ENCODE measurements at places on chromosomes 12 and 14.

DNA sequence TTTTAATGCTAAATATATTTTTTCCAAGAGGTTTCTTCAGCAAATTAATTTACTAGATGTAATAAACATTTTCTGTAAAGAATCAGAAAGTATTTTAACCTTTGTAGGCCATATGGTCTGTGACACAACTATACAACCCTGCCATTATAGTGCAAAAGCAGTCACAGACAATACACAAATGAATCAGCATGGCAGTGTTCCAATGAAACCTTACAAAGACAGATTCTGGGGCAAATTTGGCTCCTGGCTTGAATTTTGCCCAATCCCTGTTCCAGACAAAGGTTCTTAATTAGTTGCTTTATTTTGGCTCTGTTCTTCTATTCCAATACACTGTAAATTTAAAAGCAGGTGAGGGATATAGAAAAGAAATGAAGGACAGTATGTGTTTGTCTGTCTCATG is 352.5 kb downstream of the C12orf50 start:
- DNase-seq, result no peak

DNA sequence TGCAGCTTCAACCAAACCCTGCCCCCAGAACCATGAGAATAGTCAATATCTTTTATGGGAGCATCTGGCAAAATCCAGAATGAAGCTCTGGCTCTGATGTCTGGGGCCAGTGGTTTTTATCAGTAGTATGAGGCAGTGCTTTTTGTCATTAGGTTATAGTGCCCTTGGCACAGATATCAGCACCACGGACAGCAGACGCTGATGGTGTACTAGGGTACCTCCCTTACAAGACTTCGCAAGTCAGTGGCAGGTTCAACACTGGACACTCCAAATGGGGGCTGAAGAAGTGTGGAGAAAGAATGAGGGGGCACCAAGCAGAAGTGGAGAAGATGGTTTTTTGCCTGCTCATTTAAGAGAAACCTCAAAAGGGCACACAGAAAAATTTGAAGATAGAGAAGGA is 68.2 kb upstream of the E2F7 start:
- DNase-seq, result no peak

- no peak for DNase-seq
Observed at GRCh38 chr14:76126076-76126475, 25.6 kb upstream of the GPATCH2L start.

GRCh38 chr14:53528185-53528671 is 375.1 kb upstream of the DDHD1 start:
- no peak for DNase-seq

- no peak for DNase-seq
Observed at GRCh38 chr12:114769634-114770033, 85.7 kb upstream of the TBX3 start.

- DNase-seq, result no peak
Observed at GRCh38 chr14:75450381-75451276, 22.8 kb downstream of the JDP2 start.

GRCh38 chr12:5033883-5034282 is 9.8 kb upstream of the KCNA5 start:
- no peak for DNase-seq

GRCh38 chr12:50220363-50220995 is 53.3 kb upstream of the CERS5 start:
- DNase-seq, result no peak

- no peak for DNase-seq
Observed at GRCh38 chr12:113228394-113229028, 7.2 kb downstream of the TPCN1 start.

DNA sequence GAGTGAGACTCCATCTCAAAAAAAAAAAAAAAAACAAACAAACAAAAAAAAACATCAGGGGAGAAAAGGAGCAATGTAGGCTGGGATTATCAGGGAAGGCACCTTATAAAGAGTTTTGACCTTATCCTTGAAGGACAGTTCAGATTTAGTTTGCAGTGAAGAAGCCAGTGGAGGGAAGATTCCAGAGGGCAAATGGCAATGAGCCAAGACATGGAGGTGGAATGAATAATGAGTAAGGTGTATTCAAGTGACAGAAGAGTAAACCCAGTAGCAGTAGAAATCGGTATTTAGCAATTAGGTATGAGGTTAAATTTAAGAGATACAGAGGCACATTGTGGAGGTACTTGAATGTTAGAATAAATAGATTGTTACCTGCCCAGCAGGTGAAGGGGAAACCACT is 2.2 kb upstream of the DUSP16 start:
- DNase-seq, result no peak

GRCh38 chr14:36268121-36268520 is 52.3 kb downstream of the MBIP start:
- DNase-seq, result no peak

DNA sequence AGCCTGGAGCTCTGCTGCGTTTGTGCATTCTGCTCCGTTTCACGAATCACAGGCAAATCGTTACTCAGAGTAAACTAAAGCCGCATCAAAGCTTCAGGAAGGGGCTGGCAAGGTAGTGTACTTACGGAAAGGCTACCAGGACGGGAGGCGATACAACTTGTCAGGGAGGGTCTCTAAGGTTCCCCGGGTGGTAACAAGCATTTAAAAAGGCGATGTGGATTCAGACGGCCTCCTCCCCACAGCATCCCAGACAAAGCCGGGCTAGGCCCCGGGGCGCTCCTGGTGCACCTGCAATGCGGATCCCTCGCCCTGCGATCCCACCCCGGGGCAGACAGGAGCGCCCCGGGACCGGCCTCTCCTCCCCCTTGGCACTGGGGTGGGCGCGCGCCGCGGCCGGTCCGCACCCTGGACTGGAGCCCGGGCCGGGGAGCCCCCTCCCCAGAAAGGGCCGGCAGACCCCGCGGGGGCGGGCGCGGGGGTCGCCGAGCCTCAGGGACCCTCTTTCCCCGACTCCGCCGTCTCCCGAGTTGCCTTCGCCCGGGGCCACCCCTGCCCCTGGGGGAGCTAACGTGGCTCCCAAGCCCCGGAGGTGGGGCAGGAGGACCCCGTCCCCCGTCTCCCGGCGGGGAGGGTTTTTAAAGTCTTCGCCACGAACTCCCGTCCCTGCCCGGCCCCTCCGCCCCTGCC is 718 bp downstream of the CCDC92 start:
- DNase-seq, result no peak
